Kidney epithelial cell (primary cell): ENCODE measurements at places on chromosomes 13 and 19. TPM values are rescaled to one million over a fixed set of nuclear protein-coding genes. Genes with fewer than 3 reads are reported as not detected.
A peak's percentile ranks its signal among the peaks of the same experiment; 100 is the strongest.

The ADGRE1 gene
- not detected in 2 replicates for total RNA-seq

DNA sequence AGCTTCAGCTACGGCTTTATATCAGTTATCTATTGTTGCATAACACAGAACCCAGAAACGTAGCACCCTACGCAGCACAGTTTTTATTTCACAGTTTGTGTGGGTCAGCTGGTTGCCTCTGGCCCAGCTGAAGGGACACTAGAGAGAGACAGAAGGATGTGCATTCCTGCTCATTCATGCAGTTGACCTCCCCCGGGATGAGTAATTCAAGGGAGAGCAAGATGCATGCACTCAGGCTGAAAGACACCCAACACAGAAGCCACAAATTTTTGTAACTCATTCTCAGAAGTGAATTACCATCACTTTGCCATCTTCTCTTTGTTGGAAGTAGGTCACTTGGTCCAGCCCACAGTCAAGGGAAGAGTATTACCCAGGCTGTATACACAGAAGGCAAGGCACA lies 89.5 kb downstream of the EFNB2 start:
- DNase-seq: peak; percentile 93

The OR7C1 gene
- total RNA-seq: not detected in 2 replicates

- no peak for DNase-seq
Observed at GRCh38 chr13:19681517-19681916, 48.1 kb downstream of the MPHOSPH8 start.

The CD209 gene
- 0.04 and 0.07 TPM in 2 replicates for total RNA-seq

The MBD3L2 gene
- not detected in 2 replicates for total RNA-seq

The PTOV1 gene
- 47.9 and 71.1 TPM in 2 replicates for total RNA-seq

- no peak for DNase-seq
Observed at GRCh38 chr19:38210458-38210987, 13.5 kb downstream of the DPF1 start.

The PIH1D1 gene
- total RNA-seq: 101 and 108 TPM in 2 replicates

DNA sequence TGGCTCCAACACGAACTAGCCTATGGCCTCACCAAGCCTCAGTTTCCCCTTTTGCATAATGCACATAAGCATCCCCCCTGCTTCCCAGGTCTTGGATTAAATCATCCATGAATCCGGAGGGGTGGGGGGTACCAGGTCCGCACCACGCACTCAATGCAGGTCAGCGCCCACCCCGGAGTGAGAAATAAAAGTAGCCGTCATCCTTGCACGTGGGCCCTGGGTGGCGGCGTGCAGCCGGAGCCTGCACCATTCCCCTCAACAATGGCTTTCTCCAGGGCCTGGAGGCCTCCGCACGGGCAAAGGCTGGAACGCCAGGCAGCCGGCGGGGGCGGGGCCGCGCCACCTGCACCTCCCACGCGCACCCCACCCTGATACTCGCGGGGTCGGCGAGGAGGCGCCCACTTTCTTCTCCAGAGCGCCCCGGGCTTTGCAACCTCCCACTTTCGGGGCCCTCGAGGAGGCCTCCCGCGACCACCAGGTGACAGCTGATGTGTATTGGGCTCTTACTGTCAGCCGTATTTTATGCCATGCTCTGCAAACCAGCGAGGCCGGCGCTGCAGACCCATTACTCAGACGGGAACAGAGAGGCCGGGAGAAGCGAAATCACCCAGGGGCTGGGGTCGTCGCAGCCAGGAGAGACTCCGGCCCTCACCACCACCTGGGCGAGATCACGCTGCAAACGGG lies 767 bp upstream of the GADD45B start:
- no peak for DNase-seq

The ZNF160 gene
- 16.5 and 21.8 TPM in 2 replicates for total RNA-seq

GRCh38 chr13:44329909-44330545 lies 43.6 kb upstream of the SERP2 start:
- no peak for DNase-seq

The TPTE2 gene
- total RNA-seq: 0.29 TPM in 1 of 2 replicates, not detected in the other

GRCh38 chr13:66098931-66099628 lies 1131.1 kb downstream of the PCDH9 start:
- DNase-seq: no peak

The C19orf85 gene
- total RNA-seq: not detected in 2 replicates

The CTXN1 gene
- total RNA-seq: 15.7 and 16.1 TPM in 2 replicates

- DNase-seq: no peak
Observed at GRCh38 chr13:78609464-78610205, 6.3 kb upstream of the POU4F1 start.

The F2RL3 gene
- total RNA-seq: 0.88 and 1.4 TPM in 2 replicates

DNA sequence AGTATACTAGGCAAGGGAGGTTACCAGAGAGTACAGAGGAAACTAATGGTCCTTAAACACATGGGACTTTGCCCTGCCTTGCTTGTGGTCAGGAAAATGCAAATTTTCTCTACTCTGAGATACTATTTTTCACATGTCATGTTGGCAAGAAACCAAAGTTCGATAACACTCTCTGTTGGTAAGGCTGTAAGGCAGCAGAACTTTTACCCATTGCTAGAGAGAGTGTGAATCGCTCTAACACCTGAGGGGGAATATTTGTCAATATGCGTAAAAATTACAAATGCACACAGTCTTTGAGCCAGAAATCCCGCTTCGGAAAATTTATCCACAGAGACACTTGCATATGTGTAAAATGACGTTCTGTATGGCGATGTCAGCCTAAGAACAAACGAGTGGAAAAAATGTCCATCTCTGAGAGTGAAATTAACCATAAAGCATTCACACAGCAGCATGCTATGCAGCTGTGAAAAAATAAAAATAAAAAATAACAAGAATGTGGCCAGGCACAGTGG lies 9.5 kb upstream of the RFX1 start:
- no peak for DNase-seq

DNA sequence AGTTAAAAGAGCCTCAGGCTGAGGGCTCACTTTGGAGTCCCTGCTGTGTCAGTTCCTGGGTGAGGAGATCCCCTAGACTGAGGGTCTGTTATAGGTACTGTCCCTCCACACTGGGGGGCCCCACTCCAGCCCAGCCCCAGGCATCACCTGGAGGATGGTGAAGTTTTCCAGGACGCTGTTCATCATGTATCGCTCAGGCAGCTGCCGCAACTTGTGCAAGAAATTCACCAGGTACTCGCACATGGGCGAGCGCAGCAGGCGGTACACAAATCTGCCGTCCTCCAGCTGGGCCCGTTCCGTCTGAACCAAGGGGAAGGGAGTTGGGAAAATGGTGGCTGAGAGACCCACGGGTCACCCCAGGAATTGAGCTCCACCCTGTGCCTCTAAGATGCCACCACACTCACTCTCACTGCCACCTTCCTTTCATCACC lies 7.1 kb downstream of the CD37 start:
- no peak for DNase-seq

GRCh38 chr13:100887729-100888151 lies 213.1 kb upstream of the TMTC4 start:
- peak; percentile 51 for DNase-seq

The CA11 gene
- 1.1 and 1.7 TPM in 2 replicates for total RNA-seq

The VSTM2B gene
- total RNA-seq: not detected in 2 replicates

DNA sequence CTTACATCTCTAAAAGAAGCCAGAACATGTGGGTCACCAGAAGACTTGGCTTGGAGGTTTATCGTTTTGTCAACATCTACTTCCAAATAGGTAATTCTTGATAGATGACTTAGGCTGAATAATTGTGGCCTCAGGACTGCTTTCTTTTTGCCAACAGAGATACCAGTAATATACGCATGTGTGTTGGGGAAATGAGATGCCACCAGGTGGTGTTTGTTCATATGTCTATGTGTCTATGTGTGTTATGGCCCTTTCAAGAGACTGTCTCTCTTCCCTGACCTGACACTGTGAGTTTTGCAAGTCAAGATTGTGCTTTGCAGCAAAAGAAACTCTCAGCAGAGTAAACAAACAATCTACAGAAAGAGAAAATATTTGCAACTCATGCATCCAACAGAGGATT lies 31.6 kb upstream of the METTL21C start:
- DNase-seq: no peak

The OR4F17 gene
- not detected in 2 replicates for total RNA-seq

DNA sequence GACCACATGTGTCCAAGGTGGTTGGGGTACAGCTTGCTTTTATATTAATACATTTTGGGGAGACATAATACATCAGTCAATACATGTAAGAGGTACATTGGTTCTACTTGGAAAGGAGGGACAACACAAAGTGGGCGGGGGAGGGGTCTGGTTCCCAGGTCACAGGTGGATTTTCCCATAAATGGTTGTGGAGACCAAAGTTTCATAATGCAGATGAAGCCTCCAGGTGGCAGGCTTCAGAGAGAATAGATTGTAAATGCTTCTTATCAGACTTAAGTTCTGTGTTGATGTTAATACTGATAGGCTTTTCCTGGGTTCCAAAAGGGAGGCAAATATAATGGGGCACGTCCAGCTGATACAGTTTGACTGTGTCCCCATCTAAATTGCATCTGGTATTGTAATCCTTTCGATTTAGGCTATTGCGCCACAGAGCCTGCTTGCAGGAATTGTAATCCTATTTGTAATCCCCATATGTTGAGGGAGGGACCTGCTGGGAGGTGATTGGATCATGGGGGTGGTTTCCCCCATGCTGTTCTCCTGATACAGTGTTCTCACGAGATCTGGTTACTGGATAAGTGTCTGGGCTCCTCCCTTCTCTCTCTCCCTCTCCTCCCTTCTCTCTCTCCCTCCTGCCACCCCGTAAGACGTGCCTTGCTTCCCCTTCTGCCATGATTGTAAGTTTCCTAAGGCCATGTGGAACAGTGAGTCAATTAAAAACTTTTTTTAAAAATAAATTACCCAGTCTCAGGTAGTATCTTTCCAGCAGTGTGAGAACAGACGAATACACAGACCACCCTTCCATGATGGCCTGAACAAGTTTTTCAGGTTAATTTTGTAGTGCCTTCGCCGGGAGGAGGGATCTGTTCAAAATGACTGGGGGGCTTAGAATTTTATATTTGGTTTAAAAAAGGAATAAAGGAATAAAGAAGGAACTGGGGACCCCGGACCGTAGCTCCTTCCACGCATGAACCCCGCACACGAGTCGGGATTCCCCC lies 44.9 kb downstream of the ZNF823 start:
- DNase-seq: no peak

DNA sequence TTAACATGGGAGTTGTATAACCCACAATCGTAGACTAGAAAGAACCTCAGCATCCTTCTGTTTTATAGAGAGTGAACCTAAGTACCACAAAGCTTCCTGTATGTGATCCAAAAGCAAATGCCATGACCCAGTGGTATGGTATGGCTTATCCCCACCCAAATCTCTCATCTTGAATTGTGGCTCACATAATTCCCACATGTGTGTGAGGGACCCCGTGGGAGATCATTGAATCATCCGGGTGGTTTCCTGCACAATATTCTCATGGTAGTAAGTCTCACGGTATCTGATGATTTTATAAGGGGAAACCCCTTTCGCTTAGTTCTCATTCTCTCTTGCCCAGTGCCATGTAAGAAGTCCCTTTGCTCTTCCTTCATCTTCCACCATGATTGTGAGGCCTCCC lies 587.9 kb downstream of the LMO7 start:
- DNase-seq: no peak

DNA sequence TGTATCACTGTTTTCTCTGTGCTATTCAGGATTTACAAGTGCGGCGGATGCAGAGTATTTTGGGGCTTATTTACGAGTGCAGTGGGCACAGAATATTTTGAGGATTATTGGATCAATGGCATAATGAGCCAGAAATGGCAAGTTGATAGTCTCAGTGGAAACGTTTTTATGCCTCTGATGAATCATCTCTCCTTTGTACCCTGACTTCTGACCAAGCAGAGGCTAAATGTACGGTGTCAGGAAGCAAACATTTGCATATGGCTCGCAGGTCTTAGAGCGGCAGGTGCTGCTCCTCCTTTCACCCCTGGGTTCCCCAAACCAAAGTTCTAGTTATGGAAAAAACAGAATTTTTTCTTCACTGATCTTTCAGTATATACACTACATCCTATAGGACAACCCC lies 94.5 kb downstream of the LIG4 start:
- DNase-seq: no peak

DNA sequence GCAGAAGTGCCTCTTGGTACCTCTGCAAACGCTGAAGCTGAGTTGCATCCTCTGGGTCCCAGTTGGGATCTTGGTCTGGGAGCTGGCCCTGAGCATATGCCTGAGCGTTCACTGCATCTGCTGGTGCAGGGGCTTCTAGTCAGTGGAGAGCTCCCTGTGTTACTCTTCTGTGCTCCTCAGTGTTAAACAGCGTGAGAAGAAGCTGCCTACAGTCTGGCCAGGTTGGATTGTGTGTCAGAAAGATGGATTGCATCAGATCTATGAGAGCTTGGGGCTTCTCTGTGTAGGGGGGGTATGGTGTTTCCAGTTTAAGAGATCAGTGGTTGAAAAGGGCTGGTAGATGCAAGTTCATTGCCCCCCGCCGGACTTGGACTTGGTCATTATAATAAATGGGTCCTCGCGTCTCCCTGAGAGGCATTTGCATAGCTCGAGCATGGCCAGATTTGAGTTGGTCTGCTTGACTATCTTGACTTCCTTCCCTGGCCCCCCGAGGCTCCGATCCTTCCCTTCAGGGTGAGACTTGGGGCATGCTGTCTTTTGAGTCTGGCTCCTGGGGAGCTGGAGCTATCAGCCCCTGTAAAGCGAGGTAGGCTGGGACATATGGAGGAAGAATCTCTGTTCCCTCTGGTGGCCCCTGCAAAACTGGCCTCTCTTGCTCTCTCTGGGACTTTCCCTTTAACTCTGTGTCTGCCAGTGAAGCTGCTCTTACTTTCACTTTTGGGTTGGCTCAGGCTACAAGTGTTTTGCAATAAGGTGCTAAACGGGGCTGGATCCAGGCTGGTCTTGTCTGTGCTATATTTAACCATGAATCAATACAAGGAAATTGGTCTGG lies 52.9 kb downstream of the OR10H4 start:
- DNase-seq: peak; percentile 5

The KLK4 gene
- total RNA-seq: not detected in 2 replicates

- no peak for DNase-seq
Observed at GRCh38 chr13:23771956-23772355, 117.2 kb downstream of the MIPEP start.

DNA sequence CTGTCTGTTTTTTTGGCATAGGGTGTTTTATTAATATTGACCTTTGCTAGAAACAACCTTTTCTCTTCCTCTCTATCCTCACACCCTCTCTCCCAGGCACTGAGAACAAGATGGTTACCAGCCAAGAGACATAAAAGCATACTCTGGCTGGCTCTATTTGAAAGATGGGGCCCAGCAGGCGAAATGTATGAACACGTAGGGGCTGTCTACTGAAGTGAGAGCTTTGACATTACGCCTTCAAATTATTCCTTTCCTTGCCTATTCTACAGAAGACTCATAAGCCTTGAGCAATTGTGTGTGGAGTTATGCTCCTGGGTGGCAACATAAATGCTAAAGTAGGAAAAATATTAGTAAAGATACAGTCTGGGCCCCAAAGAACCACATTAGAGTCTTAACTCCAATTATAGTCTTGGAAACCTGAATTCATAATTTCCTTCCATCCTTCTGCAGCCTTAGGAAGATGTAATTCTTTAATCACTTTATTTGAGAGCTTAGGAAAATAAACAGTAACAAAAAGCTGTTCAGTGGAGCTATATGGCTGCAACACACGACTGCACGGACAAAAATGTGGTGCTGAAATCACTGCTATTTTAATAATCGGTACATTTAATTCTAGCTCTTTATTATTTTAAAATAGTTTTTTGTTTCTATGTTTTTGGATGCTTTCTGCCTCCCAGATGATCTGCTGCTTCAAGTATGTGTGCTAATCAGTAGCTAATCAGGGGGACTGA lies 122.3 kb upstream of the RNF113B start:
- DNase-seq: no peak
